NCI-H1694 treated with DMSO at 0.1 percent for 48 hours (cell line): ENCODE measurements at places on chromosomes 3 and 15.

- DNase-seq, result no peak
Measured at GRCh38 chr3:46442576-46443530, 21.9 kb downstream of the LTF start.

- no peak for DNase-seq
Measured at GRCh38 chr15:90565866-90566265, 36.1 kb downstream of the CRTC3 start.

DNA sequence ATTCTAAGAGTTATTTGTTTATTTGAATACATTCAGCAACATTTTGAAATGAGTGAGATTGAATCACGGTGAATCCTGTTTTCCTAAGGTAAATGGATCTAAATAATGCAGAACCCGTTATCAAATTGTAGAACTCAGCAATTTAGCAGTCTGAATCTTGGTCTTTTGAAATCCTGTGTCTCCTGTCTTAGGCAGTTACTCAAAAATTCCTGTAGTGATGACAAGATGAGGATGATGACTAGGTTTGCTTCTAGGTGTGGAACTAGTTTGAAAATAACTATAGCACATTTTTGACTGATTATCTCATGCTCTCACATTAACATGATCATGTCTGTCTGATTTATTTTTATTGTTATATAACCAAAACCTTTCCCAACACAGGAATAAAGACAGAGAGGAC, 115.0 kb downstream of the RAP2B start:
- DNase-seq, result no peak

DNA sequence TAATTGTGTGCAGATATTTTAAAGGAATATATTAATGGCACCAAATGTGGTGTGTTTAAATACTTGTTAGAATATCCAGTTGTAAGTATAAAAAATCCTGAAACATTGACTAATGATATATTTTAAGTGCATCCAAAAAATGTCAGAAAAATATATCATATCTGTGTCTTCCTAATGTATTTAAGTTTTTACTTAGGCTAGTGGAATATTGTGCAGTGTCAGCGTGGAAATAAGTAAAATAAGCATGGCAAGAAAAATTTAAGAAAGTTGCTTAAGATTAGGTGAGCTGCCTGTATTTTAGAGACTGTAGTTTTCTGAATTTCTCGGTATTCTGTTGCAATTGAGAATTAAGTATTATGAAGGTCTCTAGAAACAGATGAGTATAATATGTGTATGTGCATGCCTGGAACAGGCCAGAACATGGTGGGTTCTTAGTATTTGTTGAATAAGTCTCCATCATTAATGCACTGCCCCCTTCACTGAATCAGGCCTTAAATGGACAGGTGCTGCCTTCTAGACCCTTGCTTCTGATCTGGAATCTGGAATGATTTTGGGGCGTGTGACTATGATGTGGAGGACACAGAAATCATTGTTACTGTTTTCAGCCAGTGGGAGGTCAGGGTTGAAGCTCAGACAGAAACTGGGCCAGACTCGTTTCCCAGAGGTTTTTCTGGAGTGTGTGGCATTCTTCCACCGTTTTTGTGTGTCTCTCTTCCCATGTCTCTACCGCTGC, 86.1 kb downstream of the TRAK1 start:
- no peak for DNase-seq

GRCh38 chr3:194686414-194686815, 732 bp downstream of the FAM43A start:
- no peak for DNase-seq

GRCh38 chr3:150213577-150213976, 194.5 kb upstream of the TSC22D2 start:
- no peak for DNase-seq

GRCh38 chr15:93855181-93855826, 376.1 kb upstream of the MCTP2 start:
- DNase-seq, result no peak

DNA sequence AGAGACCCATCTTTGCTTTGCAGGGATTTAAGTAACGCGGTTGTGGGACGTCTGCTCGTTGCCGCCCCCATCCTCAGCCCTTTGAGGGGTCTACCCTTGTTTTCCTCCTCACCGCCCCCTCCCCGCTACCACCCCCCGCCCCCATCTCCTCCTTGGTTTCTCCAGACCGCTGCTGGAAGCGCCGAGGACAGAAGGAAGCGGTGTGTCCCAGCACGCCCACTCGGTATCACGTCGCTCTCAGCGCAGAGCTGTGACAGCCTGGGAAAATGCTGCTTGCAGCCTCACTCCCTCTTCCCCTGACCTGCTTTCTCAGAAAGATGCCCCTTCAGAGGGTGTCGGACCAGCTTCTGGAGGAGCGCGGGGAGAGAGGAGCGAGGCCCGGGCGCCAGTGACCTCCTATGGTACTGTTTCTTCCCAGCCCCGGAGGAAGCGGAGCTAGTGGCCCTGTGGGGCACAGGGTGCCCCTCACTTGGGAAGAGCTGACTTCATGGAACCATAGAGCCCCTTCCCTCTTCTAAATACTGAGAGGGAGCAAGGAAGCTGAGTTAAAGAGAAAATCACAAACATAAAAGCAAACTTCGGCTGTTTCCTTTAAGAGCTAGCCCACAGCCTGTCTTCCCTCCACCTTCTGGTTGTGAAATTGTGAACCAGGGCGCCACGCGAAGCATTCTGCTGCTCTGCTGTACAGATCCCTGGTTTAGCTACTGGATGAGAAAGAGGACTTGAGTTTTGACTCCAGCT, 698 bp downstream of the IL1RAP start:
- DNase-seq, result no peak

DNA sequence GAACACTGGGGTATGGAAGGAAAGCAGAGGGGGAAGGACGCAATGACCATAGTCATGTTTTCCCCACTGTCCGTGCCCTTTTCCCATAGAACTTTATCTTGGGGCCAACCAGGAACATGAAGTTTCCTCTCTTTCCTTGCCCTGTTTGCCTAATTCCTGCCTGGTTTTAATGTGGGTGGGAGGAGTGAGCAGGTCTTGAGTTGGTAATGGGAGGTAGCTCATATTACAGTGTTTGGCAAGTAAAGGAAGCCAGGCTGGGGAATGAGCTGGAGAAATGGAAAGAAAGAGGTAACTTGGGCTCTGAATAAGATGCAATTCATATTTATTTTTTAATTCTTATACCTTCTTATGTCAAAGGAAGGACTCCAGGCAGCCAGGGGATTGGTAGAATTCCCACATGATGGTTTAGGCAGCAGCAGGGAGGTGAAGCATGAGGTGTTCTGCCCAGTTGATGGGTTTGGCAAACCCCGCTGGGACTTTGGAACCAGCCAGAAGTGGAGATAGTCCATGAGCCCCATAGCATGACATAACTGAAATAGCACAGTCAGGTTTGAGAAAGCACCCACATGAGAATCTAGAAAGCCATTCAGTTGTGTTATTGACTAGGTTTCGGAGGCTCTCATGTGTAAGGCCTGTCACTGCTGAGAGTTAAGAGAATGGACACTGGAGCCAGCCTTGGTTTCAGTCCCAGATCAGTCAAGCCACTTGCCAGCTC, 60.0 kb downstream of the CCK start:
- DNase-seq, result no peak

DNA sequence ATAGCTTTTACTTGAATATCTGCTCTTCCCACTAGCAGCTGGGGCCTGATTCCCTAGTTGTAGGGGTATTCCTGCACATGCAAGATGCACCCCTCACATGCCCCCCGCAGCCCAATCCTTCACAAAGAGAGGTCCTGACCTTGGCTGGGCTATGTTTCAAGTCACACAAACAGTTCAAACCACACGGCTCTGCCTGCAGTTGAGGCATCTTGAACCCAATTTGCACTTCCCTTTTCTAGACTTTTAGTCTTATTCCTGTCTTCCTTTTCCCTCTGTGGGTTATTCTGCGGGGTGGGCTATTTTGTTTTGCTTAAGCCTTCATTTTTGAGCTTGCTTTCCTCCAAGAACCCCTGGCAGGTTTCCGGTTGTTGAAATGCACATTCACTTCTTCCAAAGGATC, 13.3 kb upstream of the CCR1 start:
- DNase-seq, result no peak

GRCh38 chr3:30393079-30393478, 213.3 kb upstream of the TGFBR2 start:
- no peak for DNase-seq

GRCh38 chr3:148227534-148227933, 470.2 kb upstream of the AGTR1 start:
- DNase-seq, result no peak
